D341Med (cell line): ENCODE measurements at places on chromosomes 12 and 14.

- DNase-seq, result no peak
These were observed 94.2 kb downstream of the PLEKHA5 start for GRCh38 chr12:19223695-19224094.

GRCh38 chr14:96136371-96137005 lies 68.2 kb upstream of the BDKRB2 start:
- no peak for DNase-seq

DNA sequence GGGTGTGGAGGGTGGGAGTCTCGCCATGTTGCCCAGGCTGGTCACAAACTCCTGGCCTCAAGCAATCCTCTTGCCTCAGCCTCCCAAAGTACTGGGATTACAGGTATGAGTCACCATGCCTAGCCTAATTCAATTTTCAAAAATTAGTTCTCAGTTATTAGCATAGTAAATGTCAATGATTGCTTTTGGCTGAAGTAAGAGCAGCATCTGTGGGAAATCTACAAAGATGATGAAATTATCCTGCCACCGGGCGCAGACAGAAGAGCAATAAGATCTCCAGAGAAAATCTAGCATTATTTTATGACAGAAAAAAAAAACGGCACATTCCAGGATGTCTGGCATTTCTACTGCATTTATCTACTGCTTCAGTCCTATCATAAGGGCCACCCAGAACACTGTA lies 97.9 kb upstream of the DAAM1 start:
- DNase-seq, result no peak

- peak; percentile 35 for DNase-seq
These were observed 5.4 kb downstream of the KCNH5 start for GRCh38 chr14:63039866-63040265.

GRCh38 chr12:113186033-113186365 lies 478 bp downstream of the RITA1 start:
- DNase-seq, result peak; percentile 19
